Stimulated activated CD8-positive, alpha-beta memory T cell treated with anti-CD3 and anti-CD28 coated beads, Interleukin-2, amount 100 ng/mL, for 48 hours (primary cell): ENCODE measurements at places on chromosomes 11 and 22.

- no peak for DNase-seq
Measured at GRCh38 chr11:46234311-46234710, 43.2 kb upstream of the CREB3L1 start.

DNA sequence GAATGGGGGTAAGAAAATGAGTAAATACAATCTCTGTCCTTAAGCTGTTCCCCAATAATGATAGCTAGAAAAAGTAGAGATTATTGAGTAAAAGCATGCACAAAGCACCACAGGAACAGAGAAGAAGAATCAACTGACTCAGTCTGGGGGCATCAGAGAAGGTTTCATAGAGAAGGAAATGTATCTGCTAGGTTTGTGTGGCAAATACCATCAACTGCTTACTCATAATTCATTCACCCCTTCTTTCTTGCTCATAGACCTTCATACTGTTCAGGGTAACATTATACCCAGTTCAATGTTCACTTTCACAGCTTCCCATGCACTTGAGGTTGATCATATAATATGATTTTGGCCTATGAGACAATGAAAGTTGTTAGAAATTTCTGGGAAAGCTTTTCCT, 85.2 kb upstream of the SCUBE2 start:
- DNase-seq, result no peak

- DNase-seq, result no peak
Measured at GRCh38 chr11:64303109-64304031, 2.0 kb upstream of the ESRRA start.

- no peak for DNase-seq
Measured at GRCh38 chr11:71563406-71563805, 2.0 kb upstream of the KRTAP5-10 start.

DNA sequence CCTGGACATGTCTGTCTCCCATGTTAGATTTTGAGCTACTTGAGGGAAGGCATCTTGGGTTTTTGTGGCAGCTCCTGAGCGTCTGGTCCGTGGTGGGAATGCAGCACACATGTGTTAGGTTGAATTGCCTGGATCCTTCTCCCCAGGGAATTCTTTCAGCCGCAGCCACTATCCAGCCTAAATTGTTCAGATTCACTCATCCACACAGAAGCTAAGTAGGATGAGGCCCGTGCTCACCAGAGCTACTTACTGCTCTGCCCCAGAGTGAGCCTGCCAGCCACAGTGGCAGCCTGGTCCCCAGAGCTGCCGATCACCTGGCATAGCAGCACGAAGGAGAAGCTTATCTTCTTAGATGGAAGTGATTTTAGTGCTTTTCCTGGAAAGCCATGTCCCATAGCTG, 34.4 kb upstream of the SORL1-AS1 start:
- DNase-seq, result no peak

DNA sequence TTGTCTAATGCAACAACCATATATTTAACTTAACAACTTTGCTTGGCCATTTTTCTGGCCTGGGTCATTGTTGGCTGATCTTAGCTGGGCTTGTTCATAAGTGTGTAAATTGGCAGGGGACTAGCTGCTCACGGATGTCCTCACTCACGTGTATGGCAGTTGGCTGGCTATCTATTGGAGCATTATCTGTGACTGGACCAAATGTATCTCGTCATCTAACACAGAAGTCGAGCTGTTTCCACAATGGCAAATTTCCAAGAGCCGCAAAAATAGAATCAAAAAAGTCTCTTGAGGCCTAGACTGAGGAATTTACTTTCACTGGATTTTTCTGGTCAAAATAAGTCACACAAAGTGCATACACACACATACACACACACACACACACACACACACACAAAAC, 893.3 kb downstream of the FAM181B start:
- DNase-seq, result no peak

DNA sequence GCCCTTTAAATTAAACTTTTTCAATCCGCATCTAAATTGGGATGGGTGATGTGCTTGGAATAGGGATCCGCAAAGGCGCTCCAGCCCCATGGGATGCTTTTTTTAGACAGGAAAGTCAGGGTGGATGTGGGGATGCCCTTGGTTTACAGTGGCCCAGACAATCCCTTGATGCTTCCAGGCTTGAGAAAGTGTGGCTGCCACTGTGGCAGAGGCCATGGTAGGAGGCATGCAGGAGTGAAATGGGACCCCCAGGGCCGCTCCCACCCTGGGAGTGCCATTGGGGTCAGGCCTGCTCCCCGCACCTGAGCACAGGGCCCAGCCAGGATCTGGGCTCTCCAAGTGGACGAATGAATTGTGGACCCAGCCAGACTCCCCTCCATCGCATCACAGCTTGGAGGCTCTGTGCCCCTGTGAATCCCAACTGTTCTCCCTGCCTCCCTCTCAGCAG, 75.8 kb downstream of the COMMD9 start:
- DNase-seq, result no peak

DNA sequence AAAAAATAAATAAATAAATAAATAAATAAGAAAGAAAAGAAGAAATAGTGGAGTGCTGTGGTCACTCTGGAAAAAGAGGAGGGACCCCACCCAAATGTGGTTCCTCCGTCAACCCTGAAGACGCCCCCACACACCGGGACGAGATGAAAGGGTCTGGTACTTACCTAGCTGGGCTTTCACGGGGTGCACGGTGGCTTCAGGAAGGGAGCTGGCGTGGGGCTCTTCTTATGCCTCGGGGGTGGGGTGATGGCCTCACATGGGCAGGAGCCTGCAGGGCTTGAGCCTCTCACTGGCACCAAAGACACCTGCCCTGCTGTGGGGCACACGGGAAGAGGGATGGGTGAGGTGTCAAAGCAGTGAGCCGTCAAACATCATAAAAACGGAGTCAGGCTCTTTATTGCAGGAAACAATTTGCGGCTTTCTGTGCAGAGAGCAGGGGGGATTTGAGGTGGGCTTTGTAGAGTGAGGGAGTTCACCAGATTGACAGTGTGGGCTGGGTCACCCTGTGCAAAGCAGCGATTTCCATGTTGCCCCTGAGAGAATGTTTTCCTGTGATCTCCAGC, 28.0 kb upstream of the KRTAP5-6 start:
- no peak for DNase-seq

GRCh38 chr11:108819957-108820356, 155.1 kb downstream of the DDX10 start:
- no peak for DNase-seq

- DNase-seq, result no peak
Measured at GRCh38 chr22:24106385-24107381, 74.6 kb upstream of the SUSD2 start.

- no peak for DNase-seq
Measured at GRCh38 chr11:2709429-2709828, 9.6 kb upstream of the KCNQ1OT1 start.

GRCh38 chr11:87726506-87726905, 448.7 kb downstream of the RAB38 start:
- DNase-seq, result no peak

- DNase-seq, result no peak
Measured at GRCh38 chr11:48032721-48033120, 52.4 kb downstream of the PTPRJ start.

- DNase-seq, result no peak
Measured at GRCh38 chr11:111976767-111977145, 39.6 kb downstream of the DIXDC1 start.

GRCh38 chr11:76786441-76787014, 3.4 kb downstream of the TSKU start:
- no peak for DNase-seq
